ENCODE measurements at places on chromosomes 4 and X.

GRCh38 chrX:130645955-130646583 is 244.3 kb downstream of the RBMX2 start:
- DNase-seq = no peak

- DNase-seq = no peak
Measured at GRCh38 chrX:68676335-68676734, 28.9 kb downstream of the STARD8 start.

DNA sequence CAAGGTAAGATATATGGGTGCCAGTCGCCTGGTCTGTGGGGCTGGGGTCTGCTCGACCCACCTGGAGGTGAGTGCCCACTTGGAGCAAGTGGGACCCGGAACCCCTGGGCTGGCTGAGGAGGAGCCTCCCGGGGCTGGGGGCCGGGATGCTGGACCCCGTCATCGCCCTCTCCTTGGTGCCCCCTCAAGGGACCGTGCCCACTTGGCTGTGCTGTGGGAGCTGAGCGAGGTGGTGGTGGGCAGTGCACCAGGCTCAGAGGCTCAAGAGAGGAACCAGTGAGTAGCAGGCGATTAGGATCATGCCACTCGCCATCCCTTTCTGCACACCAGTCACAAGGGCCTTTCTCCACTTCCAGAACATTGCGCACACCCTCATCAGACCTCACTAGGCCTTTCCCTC is 203.8 kb upstream of the PSAPL1 start:
- no peak for DNase-seq

DNA sequence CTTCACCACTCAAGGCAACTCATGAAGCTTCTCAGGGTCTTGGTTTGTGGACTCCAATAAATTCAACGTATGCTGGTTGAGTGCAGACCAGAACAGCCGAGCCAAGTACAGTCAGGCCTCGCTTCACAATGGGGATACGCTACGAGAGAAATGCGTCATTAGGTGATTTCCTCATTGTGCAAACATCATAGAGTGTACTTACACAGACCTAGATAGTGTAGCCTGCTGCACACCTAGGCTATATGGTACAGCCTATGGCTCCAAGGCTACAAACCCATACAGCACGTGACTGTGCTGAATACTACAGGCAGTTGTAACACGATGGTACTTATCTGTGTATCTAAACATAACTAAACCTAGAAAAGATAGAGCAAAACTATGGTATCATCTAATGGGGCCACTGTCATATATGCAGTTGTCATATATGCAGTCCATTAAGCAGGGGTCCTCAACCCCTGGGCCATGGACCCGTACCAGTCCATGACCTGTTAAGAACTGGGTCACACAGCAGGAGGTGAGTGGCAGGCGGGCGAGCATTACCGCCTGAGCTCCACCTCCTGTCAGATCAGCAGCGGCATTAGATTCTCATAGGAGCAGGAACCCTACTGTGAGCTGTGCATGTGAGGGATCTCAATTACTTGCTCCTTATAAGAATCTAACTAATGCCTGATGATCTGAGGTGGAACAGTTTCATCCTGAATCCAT is 31.5 kb downstream of the RTL5 start:
- DNase-seq = peak; percentile 68

DNA sequence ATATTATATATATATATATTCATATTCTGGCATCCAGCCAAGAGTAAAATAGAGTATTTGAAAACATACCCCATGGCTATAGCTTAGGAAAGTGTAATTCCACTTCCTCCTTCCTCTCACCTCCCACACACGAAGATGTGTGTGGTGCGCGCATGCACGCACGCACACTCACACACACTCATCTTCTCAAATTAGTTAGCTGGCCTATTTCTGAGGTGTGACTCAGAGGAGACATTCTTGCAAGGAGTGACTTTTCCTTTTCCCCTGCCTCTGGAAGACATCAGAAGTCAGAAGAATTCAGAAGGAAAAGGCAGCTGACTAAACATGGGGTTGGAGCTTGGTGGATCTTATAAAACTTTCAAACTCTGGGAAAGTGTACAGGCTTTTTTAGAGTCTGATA is 8.8 kb downstream of the ENPEP start:
- DNase-seq = no peak

DNA sequence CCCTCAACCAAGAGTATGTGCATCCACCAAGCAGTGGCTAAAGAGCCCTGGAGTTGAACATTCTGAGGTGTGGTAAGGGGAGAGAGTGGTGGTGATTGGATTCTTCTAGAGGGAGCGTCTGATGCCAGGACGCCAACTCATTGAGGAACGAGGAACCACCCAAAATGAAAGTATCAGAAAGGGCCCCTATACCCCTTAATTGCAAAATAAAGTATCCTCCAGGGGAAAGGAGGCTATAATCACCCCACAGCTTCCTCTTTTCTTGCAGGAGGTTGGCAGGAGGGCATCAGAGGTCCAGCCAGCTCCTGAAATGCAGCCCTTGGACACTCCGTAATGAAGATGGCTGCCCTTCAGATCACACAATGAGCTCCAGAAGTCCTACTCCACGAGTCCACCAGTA is 5.3 kb upstream of the KIAA1210 start:
- no peak for DNase-seq

DNA sequence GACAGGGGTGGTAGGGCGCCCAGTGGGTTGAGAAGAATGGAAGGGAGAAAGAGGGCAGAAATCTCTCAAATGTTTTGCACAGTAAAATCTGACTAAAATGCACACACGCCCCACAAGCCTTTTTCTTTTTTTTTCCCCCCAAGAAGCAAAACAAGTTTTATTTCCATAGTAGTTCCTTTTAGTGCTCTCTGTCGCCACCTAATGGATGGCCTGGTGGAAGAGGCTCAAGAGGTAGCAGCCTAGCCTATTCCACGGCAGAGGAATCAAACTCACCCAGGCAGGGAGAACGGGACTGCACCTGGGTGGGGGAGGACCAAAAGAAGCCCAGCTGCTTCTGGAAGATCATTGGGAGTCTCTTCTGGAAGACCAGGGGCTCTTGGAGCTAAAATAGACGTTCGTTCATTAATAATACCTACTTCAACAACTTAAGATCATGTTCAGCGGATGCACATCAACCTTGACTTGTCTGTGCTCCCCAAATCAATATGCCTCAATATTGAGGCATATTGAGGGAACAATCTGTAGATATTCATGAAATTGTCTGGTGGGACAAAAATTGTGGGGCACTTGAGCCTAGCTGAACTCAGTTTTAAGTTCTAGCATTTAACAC is 31.6 kb upstream of the IRAK1 start:
- DNase-seq = peak; percentile 73

DNA sequence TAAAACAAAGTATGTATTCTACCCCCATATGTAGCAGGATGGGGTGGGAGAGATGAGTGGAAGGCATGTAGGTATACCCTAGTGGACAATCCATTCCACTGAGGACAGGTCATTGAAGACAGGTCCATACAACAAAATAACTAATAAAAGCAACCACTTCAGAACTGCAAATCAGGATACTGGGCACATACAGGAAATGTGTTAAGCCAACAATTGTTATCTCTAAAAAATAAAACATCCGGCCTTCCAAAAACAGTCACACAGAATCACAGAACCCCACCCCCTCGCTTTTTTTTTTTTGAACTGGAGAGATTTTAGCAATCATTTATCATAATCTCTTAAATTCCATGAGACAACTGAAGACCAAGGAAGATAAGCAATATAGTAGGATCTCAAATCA is 112.9 kb downstream of the FRYL start:
- DNase-seq = no peak

DNA sequence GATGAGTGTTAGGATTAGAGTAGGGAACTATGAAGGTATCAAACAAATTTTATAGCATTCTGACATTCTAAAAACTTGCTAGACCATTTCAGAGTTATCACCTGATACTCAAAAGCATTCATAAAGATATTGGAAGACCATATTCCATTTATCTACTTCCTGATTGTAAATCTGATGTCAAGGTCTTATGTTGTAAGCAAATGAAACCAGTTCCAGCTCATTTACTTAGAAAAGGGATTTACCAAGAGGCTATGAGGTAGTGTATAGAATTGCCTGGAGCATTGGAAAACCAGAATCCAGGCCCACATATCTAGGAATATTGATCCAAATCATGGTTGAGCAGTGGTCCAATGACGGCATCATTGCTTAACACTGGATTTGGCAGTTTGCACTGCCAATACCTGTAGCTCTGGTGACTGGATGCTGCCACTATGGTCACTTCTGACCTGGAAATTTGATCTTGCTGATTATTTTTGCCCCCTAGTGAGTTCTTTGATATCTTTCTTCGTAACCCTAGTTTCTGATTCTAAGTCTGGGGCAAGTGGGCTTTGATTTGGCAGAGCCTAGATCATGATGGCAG is 25.4 kb downstream of the ARFIP1 start:
- no peak for DNase-seq

GRCh38 chr4:152458801-152459302 is 77.0 kb downstream of the FBXW7 start:
- DNase-seq = peak; percentile 22

- no peak for DNase-seq
Measured at GRCh38 chr4:72768364-72768763, 199.3 kb upstream of the ADAMTS3 start.

DNA sequence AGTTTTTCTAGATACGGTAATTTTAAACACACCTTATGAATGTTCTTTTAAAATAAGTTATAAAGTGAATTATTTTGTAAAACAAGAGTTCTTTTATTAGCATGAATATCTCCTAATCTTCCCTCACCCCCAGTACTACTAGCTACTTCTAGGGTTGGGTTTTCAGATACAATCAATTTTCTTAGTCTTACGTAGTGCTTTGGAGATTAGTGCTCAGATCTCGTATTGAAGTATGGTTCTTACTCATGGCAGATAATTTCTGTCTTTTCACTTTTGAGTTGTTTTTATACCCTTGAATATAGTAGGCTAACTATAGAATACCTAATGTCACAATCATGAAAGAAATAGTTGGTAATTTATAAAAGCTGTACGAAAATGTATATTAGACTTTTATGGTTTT is 43.2 kb downstream of the CDKL5 start:
- no peak for DNase-seq

GRCh38 chrX:103556963-103557612 is 28.2 kb upstream of the TCEAL4 start:
- DNase-seq = no peak

DNA sequence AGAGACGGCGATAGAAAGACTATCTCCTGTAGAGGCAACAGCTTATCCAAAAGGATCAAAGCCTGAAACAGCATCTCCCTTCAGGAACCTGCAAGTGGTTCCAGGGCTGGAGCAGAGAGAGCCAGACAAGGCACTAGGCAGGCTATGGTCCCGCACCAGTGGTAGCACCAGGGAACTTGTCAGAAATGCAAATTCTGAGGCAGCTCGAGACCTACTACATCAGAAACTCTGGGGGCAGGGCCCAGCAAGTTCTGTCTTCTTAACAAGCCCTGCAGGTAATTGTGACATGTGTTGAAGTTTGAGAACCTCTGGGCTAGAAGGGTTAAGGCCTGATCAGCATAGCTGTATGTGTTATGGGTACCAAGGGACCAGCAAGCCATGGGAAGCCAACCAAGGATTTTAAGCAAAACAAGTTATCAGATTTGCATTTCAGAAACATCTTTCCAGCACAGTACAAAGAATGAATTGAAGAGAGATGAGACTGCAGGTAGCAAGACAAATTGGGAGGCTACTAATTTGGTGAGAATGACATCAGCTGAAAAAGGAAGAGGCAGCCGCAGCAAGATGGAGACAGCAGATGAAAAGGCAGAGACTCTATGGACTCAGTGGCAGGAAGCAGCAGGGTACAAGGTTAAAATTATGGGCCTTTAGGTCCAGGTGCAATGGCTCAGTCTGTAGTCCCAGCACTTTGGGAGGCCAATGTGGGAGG is 139.7 kb downstream of the TSPAN5 start:
- DNase-seq = peak; percentile 13

DNA sequence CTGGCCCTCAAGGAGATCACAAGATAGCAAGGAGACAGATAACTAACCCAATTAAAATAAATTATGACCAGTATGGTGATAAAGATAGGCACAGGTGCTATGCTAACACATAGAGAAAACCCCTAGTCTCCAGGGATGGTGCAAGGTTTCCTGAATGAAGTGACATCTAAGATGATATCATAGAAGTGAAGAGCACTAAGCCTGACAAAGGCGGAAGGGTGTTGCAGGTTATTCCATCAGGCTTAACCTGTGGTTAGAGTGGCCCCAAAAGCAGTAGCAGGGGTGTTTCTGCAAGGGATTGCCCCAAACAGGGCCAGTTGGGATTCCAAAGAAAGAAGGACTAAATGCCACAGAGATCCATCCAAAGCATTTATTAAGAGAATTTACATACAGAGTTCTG is 249.2 kb downstream of the IDS start:
- DNase-seq = no peak

DNA sequence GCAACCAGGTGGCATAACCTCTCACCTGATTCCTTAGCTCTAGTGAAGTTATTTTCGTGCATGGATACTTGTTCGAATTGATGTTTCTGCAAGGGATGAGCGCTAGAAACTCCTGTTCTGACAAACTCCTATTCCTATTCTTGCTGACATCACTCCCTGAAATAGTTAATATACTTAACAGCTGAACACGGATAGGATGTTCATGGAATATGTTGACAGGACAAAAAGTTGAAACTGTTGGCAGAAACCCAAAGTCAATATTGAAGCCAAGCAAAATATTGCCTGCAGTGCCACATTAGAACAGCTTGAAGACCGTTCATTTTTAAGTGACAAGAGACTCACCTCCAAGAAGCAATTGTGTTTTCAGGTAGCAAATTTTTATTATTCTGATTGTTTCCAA is at the start of gene KLKB1:
Gene KLKB1 (plus strand): TSS at position 287 of the 400 bp plus-strand sequence. CDS start 689 bp downstream, outside the sequence.
- DNase-seq = no peak

- DNase-seq = no peak
Measured at GRCh38 chr4:67393699-67394281, 151.5 kb downstream of the CENPC start.

DNA sequence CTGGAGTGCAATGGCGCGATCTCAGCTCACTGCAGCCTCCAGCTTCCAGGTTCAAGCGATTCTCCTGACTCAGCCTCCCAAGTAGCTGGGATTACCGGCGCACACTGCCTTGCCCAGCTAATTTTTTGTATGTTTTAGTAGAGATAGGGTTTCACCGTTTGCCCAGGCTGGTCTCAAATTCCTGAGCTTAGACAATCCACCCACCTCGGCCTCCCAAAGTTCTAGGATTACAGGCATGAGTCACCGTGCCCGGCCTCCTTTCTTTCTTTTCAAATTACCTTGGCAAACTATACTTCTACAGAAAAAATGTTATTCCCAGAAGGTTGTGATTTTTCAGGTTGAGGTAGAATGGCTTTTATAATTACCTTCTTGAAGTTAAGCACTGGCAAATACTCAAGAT is 321.9 kb upstream of the PRPS2 start:
- DNase-seq = no peak

- no peak for DNase-seq
Measured at GRCh38 chr4:123163501-123163900, 233.1 kb upstream of the SPRY1 start.

GRCh38 chr4:164847016-164847415 is 30.0 kb upstream of the APELA start:
- DNase-seq = no peak

DNA sequence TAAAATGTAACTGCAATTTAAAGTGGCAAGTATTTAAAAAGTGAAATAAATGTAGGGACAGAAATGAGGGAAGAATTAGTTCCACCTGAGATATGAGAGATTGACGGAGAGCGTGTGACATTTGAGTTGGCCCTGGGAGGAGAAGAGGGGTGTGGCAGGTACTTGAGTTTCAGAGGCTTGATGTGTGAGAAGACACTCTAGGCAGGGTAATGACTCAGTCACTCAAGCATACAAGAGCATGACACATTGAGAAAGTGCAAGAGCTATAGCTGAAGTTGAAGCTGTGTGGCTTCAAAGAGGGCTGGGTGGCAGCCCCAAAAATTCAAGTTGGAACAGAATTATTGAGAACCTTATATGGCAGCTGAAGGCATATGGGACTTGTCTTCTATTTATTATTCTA is 420.5 kb downstream of the SLITRK2 start:
- DNase-seq = no peak
